A172 (cell line): ENCODE measurements at places on chromosomes 16 and 17.

DNA sequence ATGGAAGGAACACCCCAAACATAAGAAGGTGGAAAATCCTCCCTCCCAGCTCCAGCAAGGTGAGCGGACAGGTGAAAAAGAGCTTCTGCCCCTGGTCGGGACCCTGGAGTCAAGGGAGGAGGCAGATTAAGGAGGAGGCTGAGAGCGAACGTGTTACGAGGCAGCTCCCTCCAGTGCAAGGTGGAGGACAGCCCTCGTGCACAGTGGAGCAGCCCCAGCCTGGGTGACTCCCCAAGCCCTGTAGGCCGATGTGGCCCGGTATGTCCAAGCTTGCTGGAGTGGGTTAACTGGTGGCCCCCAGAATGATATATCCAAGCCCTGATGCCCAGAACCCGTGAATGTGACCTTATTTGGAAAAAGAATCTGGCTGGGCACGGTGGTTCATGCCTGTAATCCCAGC lies 15.5 kb upstream of the CRISPLD2 start:
- DNase-seq: no peak

DNA sequence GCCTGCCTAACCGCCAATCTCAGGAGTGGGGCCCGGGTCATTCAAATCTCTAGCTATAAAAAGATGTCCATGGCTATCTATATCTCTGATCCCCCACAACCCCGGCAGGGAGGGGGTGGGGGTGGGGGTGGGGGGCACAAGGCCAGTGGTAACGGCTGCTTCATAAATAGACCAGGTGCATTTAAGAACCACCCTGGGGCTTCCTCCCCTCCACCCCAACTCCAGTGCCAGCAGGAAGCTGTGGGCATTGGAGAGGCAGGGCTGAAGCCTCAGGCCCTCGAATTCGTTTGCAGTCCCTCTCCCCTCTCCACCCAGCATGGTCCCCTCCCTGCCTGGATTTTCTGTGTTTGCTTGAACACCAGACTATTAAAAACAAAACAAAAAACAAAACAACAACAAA lies 56.0 kb downstream of the RAP1GAP2 start:
- DNase-seq: no peak

DNA sequence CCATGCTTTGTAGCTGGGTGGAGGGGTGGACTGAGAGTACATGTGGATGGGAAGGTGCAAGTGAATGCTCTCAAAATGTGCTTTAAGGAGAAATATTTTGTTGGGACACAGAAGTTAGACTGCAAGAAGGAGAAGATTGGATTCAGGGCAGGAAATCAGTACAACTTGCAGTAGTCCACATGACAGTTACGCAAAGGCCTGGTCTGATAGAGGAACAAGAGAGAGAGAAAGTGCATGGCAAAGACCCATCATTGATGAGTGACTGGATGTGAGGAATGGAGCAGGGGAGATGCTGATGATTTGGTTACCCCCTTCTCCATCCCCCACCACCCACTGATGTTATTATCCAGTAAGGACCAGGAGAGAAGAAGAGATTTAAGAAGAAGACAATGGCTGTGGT lies 472.8 kb downstream of the MAF start:
- DNase-seq: no peak

- DNase-seq: peak; percentile 38
Observed at GRCh38 chr17:51166987-51167931, 1.0 kb downstream of the NME2 start.

DNA sequence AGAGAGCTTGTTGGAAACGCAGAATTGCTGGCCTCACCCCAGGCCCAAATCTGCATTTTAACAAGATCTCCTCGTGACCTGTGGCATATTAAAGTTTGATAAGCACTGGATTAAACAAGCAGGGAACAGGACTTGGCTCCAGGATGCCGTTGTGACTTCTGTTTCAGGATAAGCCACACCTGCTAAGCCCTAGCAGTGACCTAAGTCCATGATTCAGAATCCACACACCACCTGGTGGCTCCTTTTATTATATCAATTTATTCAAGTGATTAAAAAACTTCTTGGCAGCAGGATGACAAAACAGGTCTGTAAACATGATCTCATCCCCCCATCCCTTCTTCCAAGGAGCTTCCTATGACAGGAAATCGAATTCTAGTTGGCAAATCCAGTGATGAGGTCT lies 9.1 kb downstream of the NAGPA start:
- DNase-seq: peak; percentile 72

DNA sequence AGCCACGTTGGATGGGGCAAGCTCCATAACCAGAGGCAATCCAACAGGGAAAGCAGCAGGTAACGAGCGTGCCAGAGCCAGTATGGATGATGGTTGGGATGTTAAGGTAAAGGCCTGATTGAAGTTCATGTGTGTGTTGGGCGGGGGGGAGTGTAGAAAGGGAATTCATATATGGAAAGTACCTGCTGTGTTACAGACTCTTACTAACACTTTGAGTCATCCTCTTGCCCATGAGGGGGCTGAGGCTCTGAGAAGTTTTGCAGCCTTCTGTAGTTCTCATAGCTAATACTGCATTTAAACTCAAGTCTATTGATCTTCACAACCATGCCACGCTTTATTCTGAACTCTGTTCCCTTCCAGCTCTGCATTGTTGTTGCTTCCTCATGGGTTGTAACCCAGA lies 28.5 kb downstream of the SYCE1L start:
- DNase-seq: no peak

DNA sequence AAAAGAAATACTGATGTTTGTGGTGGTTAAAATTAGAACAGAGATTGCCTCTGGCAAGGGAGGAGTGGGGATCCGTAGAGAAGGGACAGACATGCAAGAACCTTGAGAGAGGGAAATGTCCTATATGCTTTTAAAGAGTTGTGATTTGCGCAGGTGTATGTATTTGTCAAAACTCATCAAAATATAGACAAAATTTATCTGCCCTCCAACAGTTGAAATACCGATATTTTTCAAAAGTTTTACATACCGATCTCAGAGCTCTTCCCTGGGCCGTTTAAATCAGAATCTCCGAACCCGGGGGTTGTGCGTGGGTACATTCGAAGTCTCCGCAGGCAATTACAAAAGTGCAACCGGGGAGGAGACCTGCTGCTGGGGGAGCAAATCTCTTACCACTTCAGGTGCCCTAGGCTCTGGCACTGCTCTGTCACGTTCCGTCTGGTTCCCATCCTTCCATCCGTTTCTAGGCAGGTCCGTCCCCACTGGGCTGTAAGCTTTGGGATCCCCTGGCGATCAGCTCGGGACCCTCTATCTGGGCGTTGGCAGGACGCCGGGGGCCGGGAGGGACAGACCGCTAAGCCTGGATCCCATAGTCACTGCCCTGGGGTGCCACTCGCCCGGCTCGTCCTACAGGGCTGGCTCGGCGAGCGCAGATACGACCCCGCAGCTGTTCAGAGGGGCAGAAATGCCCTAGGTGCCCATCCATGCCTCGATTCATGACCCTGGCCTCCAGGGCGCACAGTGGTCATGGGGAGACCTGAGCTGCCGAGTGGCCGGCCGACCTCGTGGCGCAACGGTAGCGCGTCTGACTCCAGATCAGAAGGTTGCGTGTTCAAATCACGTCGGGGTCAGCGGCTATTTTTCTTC lies 4.2 kb downstream of the BORCS6 start:
- DNase-seq: peak; percentile 70

GRCh38 chr16:76654088-76654820 lies 377.1 kb downstream of the CNTNAP4 start:
- no peak for DNase-seq

- no peak for DNase-seq
Observed at GRCh38 chr16:60230666-60231065, 1496.5 kb upstream of the GOT2 start.

DNA sequence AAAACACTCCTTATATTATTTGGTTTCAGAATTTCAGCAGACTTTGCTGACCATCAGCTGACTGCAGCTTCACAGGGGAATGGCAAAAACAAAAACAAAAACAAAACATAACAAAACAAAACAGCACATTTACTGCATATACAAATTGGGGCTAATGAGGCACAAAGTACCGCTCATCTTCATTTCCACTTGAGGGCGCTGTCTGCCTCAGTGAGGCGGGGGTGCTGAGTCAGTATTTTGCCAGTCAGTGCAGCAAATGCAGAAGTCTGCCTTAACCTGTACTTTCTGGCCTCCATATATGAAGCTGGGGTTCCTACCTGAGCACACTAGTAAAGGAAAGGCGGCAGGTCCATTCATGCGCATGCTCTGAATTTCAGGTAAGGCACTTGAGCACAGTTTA lies 13.5 kb upstream of the DYNLRB2 start:
- peak; percentile 37 for DNase-seq

DNA sequence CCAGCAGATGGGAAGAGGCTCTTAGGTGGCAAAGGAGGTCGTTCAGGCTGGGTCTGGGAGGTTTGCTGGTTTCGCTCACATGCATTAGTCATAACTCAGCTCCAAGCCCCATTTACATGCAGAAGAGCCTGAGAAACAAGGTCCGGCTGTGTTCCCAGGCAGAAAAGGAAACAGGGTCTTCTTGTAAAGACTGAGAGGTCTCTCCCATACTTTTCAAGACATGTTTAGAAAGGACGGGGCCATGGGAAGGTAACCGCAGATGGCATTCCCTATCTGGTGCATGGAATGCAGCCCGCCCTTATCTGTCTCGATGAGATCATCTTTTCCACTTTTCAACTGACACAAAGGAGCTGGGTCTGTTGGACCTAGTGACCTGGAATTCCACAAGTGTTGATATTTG lies 389.0 kb upstream of the CDH11 start:
- peak; percentile 71 for DNase-seq

DNA sequence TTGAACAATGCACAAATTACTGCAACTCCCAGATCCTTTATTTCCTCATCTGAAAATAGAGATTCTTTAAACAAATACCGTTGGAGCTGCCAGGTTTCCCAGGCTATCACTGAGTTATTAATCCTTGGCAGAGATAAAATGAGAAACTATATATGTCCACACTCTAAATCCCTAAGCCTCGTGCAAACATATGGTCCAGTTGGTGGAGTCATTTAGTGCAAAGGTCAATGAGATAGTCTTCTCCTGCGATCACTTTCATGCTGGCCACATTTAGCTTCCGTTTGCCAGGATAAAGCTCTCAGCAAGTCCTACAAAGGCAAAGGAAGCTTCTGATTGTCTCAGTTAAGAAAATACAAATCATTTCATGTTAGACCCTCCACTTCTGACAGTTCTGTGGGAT lies 11.0 kb downstream of the GRIN2A start:
- DNase-seq: no peak

DNA sequence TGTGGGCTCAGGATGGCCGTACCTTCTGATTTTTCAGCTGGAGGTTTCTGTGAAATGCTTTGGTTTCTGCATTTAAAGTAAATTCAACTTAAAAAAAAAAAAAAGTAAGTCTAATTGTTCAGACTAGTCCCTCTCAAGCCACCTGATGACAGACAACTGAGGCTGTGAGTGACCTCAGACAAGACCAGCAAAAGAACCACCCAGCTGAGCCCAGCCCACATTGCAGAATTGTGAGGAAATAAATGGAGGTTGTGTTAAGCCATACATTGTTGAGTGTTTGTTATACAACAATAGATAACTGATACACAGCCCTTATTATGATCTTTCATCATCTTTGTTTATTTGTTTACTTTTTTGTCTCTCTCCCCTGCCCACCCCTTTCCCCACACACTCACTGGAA lies 44.7 kb upstream of the CMIP start:
- DNase-seq: no peak

- peak; percentile 85 for DNase-seq
Observed at GRCh38 chr16:87636050-87636684, 33.9 kb downstream of the JPH3 start.

- no peak for DNase-seq
Observed at GRCh38 chr16:78363843-78364555, 264.5 kb downstream of the WWOX start.

- no peak for DNase-seq
Observed at GRCh38 chr16:52469775-52470174, 77.2 kb downstream of the TOX3 start.

- peak; percentile 90 for DNase-seq
Observed at GRCh38 chr17:37493249-37494027, 3.7 kb downstream of the DUSP14 start.

- DNase-seq: no peak
Observed at GRCh38 chr16:53129281-53130158, 74.7 kb downstream of the CHD9 start.

DNA sequence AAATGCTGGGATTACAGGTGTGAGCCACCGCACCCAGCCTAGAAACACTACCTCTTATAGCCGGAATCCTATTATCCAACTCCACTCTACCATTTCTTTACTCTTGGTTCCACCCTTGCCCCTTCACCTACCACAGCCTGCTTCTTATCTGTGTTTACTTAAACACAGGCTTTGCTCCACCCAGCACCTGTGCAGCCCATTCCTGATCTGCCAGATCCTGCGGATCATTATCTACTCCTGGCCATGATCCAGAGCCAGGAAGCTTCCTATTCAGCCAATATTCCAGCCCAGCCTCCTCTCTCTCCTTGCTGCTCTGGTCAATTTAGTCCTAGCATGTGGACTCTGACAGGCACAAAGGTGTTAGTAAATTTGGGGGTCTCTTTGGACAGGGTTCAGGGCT lies 98.8 kb upstream of the MED13 start:
- no peak for DNase-seq

GRCh38 chr17:57368637-57369336 lies 112.5 kb downstream of the MSI2 start:
- DNase-seq: no peak

DNA sequence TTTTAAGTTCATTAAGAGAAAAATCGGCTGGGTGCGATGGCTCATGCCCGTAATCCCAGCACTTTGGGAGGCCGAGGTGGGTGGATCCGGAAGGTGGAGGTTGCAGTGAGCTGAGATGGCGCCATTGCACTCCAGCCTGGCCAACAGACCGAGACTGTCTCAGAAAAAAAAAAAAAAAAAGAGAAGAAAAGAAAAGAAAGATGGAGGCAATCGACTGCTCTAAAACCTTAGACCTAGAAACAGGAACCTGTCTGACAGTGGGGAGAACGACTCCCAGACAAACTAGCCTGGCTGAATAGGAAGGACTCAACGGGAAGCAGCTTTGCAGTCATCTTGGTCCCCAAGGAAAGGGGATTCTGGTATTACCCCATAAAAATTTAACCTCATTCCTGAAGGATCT lies 13.7 kb downstream of the MRC2 start:
- no peak for DNase-seq

- DNase-seq: no peak
Observed at GRCh38 chr16:57591870-57592485, 36.5 kb upstream of the ADGRG1 start.
